ENCODE measurements at places on chromosomes 5 and 9. TPM values are rescaled to one million over a fixed set of nuclear protein-coding genes. Genes with fewer than 3 reads are reported as not detected.

WDR31 gene
- total RNA-seq, result 0.96 TPM

ARHGEF39 gene
- total RNA-seq, result 18.8 TPM

OR1J2 gene
- total RNA-seq, result not detected

ENTR1 gene
- 67.9 TPM for total RNA-seq

GTF3C5 gene
- total RNA-seq, result 66.6 TPM

MOB3B gene
- total RNA-seq, result 11.9 TPM

TLR4 gene
- total RNA-seq, result 0.10 TPM

PRKAA1 gene
- 37.3 TPM for total RNA-seq

ZNF608 gene
- total RNA-seq, result 0.81 TPM

TUSC1 gene
- 7.0 TPM for total RNA-seq

MARCOL gene
- total RNA-seq, result not detected

ITK gene
- 0.08 TPM for total RNA-seq

GM2A gene
- 15.3 TPM for total RNA-seq

SLC46A2 gene
- not detected for total RNA-seq

DMRT3 gene
- total RNA-seq, result not detected

LCN1 gene
- total RNA-seq, result 0.26 TPM

SPINK7 gene
- total RNA-seq, result not detected

SPRY4 gene
- 11.4 TPM for total RNA-seq

TNFAIP8 gene
- 12.0 TPM for total RNA-seq

CTSV gene
- total RNA-seq, result 14.1 TPM

DOLK gene
- total RNA-seq, result 40.6 TPM

SPATA31C1 gene
- total RNA-seq, result not detected

ZNF483 gene
- total RNA-seq, result 0.48 TPM

HSPA5 gene
- 355 TPM for total RNA-seq

SURF6 gene
- total RNA-seq, result 25.0 TPM

PCDHB14 gene
- total RNA-seq, result 0.06 TPM

MACIR gene
- total RNA-seq, result 19.3 TPM

GRXCR2 gene
- not detected for total RNA-seq

ARL14EPL gene
- 0.11 TPM for total RNA-seq

LCN9 gene
- not detected for total RNA-seq

THOC3 gene
- total RNA-seq, result 60.9 TPM

C9orf153 gene
- total RNA-seq, result 0.34 TPM

TLX3 gene
- total RNA-seq, result not detected

NEUROG1 gene
- total RNA-seq, result not detected

FSTL4 gene
- total RNA-seq, result 4.1 TPM

GFI1B gene
- 0.09 TPM for total RNA-seq

C9orf78 gene
- total RNA-seq, result 43.6 TPM

IRX2 gene
- total RNA-seq, result 1.4 TPM

TRIP13 gene
- 65.8 TPM for total RNA-seq

PROB1 gene
- 0.19 TPM for total RNA-seq

ADGRV1 gene
- total RNA-seq, result 0.50 TPM

CEL gene
- total RNA-seq, result 0.52 TPM

BTNL8 gene
- total RNA-seq, result not detected

CD72 gene
- 0.22 TPM for total RNA-seq

SLC36A2 gene
- total RNA-seq, result not detected

BAAT gene
- 0.31 TPM for total RNA-seq

GLRA1 gene
- not detected for total RNA-seq

ECSCR gene
- total RNA-seq, result not detected

NREP gene
- 3.6 TPM for total RNA-seq

EIF4E1B gene
- not detected for total RNA-seq

Measured in A549 treated with AZD2906 at 1 μM for 4 hours (cell line).